ENCODE measurements at places on chromosomes 6 and 20. TPM values are rescaled to one million over a fixed set of nuclear protein-coding genes. Genes with fewer than 3 reads are reported as not detected.

The KIF16B gene
- total RNA-seq = 25.5 TPM

The CPNE5 gene
- 97.8 TPM for total RNA-seq

The OLIG3 gene
- not detected for total RNA-seq

The FNDC11 gene
- 121 TPM for total RNA-seq

The HNF4A gene
- 1.4 TPM for total RNA-seq

The SSTR4 gene
- total RNA-seq = not detected

The PGM3 gene
- total RNA-seq = 36.3 TPM

The CDK19 gene
- total RNA-seq = 31.5 TPM

The LY6G6F gene
- not detected for total RNA-seq

The UST gene
- total RNA-seq = 14.9 TPM

The DEFB124 gene
- total RNA-seq = not detected

The PEX6 gene
- 50.4 TPM for total RNA-seq

The OPRM1 gene
- 4.0 TPM for total RNA-seq

The FGD2 gene
- total RNA-seq = 7.0 TPM

The CD109 gene
- total RNA-seq = 5.4 TPM

- peak overlapping the region; percentile 13 for H3K27ac ChIP-seq
- no peaks in the 10 kb centered on the region for H3K36me3 ChIP-seq
- H3K4me1 ChIP-seq = peaks cover 6% of the 10 kb centered on the region
- no peak overlapping the region for H3K4me3 ChIP-seq
Observed at GRCh38 chr6:136511397-136511796, 38.8 kb downstream of the MAP7 start.

- H3K4me3 ChIP-seq = peak overlapping the region; percentile 81
- H3K27me3 ChIP-seq = no peaks in the 10 kb centered on the region
- no peak for DNase-seq
- H3K27ac ChIP-seq = peak overlapping the region; percentile 96
Observed at GRCh38 chr6:143679041-143679440, 1.3 kb downstream of the PHACTR2 start.

GRCh38 chr6:155041741-155042279 lies 46.7 kb downstream of the TIAM2 start:
- no peaks in the 10 kb centered on the region for H3K36me3 ChIP-seq
- H3K27ac ChIP-seq = no peak overlapping the region
- H3K4me1 ChIP-seq = no peaks in the 10 kb centered on the region
- peak; percentile 21 for DNase-seq
- H3K27me3 ChIP-seq = no peaks in the 10 kb centered on the region

- H3K27me3 ChIP-seq = no peaks in the 10 kb centered on the region
- H3K36me3 ChIP-seq = no peaks in the 10 kb centered on the region
- H3K4me3 ChIP-seq = peak overlapping the region; percentile 89
- peak; percentile 38 for DNase-seq
- peaks cover 34% of the 10 kb centered on the region for H3K4me1 ChIP-seq
Observed at GRCh38 chr20:36572701-36573102, 695 bp upstream of the TGIF2 start.

- no peak overlapping the region for H3K4me3 ChIP-seq
- no peaks in the 10 kb centered on the region for H3K4me1 ChIP-seq
- H3K27ac ChIP-seq = no peak overlapping the region
- DNase-seq = no peak
- H3K27me3 ChIP-seq = no peaks in the 10 kb centered on the region
Observed at GRCh38 chr6:166027761-166028160, 139.9 kb downstream of the TBXT start.

DNA sequence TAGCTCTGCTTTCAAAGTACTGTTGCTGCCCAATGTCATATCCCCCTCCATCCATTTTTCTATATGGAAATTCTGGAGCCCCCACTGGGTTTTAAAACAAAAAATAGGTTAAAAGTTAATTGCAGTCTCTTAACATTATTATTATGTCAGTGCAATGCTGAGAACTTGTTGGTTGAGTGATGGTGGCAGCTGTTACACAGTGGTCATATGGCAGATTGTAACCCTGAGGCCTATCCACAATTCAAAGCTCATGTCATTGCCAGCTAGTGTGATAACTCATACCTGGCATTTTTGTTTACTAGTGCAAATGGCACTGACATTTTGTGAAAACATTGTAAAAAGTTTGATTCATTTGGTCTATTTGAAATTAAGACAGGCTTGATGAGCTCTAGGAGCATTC lies 305.7 kb upstream of the FLRT3 start:
- H3K4me1 ChIP-seq = no peaks in the 10 kb centered on the region
- H3K27ac ChIP-seq = no peak overlapping the region
- no peaks in the 10 kb centered on the region for H3K36me3 ChIP-seq
- no peak for DNase-seq

GRCh38 chr6:134902074-134902861 lies 47.6 kb downstream of the ALDH8A1 start:
- peaks cover 4% of the 10 kb centered on the region for H3K4me1 ChIP-seq
- no peaks in the 10 kb centered on the region for H3K36me3 ChIP-seq
- DNase-seq = peak; percentile 27
- H3K27ac ChIP-seq = peak overlapping the region; percentile 68
- H3K4me3 ChIP-seq = no peak overlapping the region
- H3K27me3 ChIP-seq = no peaks in the 10 kb centered on the region

DNA sequence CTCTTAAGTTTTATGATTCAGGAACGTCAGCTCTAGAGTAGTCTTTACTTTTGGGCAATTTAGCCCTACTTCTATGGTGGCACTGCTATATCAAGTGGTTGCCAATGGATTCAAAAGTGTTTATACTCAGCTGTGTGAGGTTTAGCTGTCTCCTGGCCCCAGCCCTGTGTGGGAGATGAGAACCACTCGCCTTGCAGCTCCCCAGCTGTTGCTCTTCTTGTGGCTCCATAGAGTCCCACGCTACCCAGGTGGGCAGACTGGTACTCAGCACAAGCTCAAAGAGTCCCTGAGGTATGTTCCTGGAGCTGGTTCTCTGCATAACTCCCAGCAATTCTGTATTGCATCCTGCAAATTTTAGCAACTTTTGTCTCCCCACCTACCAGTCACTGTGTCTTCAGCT lies 59.6 kb downstream of the C6orf118 start:
- H3K27me3 ChIP-seq = no peaks in the 10 kb centered on the region
- no peak overlapping the region for H3K27ac ChIP-seq

GRCh38 chr6:20707870-20708269 lies 173.6 kb downstream of the CDKAL1 start:
- no peak overlapping the region for H3K4me3 ChIP-seq
- H3K27ac ChIP-seq = no peak overlapping the region
- no peak for DNase-seq
- H3K36me3 ChIP-seq = no peaks in the 10 kb centered on the region
- no peaks in the 10 kb centered on the region for H3K4me1 ChIP-seq
- no peaks in the 10 kb centered on the region for H3K27me3 ChIP-seq

- H3K27ac ChIP-seq = no peak overlapping the region
- peaks cover 26% of the 10 kb centered on the region for H3K4me1 ChIP-seq
- H3K36me3 ChIP-seq = no peaks in the 10 kb centered on the region
- no peak overlapping the region for H3K4me3 ChIP-seq
- no peak for DNase-seq
Observed at GRCh38 chr20:8434326-8434876, 302.3 kb downstream of the PLCB1 start.

DNA sequence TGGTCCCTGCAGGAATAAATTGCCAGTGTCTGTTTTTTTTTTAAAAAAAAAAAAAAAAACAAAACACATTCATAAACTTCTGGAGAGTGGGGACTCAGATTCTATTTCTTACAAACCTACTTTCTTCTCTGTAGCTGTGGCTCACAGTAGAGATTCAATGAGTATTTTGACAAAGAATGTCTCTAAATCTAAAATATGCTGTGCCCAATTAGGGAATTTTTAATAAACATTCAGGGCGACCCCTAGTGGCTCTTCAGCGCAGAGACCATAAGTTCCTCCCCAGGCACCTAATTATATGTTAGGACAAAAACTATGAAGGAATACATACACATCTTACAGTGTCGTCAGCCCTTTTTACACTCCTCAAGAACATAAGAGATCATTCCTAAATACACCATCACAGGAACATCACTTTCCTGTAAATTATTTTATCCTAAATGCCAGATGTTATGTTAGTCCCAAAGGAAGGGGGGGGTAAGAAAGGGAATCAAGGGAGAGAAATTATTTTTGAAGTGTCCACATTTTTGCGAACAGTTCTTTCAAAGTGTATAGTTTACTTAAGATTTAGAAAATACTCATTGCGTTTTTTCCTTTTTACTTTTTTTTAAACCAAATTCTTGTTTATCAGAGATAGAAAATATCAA lies 21.8 kb upstream of the NAA20 start:
- peaks cover 33% of the 10 kb centered on the region for H3K4me1 ChIP-seq
- no peak overlapping the region for H3K27ac ChIP-seq
- H3K27me3 ChIP-seq = no peaks in the 10 kb centered on the region
- no peaks in the 10 kb centered on the region for H3K36me3 ChIP-seq
- H3K4me3 ChIP-seq = no peak overlapping the region

DNA sequence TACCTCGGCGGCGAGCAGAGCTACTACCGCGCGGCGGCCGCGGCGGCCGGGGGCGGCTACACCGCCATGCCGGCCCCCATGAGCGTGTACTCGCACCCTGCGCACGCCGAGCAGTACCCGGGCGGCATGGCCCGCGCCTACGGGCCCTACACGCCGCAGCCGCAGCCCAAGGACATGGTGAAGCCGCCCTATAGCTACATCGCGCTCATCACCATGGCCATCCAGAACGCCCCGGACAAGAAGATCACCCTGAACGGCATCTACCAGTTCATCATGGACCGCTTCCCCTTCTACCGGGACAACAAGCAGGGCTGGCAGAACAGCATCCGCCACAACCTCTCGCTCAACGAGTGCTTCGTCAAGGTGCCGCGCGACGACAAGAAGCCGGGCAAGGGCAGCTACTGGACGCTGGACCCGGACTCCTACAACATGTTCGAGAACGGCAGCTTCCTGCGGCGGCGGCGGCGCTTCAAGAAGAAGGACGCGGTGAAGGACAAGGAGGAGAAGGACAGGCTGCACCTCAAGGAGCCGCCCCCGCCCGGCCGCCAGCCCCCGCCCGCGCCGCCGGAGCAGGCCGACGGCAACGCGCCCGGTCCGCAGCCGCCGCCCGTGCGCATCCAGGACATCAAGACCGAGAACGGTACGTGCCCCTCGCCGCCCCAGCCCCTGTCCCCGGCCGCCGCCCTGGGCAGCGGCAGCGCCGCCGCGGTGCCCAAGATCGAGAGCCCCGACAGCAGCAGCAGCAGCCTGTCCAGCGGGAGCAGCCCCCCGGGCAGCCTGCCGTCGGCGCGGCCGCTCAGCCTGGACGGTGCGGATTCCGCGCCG lies 994 bp downstream of the FOXC1 start:
- H3K4me3 ChIP-seq = peak overlapping the region; percentile 64
- H3K4me1 ChIP-seq = no peaks in the 10 kb centered on the region
- DNase-seq = no peak
- H3K27me3 ChIP-seq = no peaks in the 10 kb centered on the region

DNA sequence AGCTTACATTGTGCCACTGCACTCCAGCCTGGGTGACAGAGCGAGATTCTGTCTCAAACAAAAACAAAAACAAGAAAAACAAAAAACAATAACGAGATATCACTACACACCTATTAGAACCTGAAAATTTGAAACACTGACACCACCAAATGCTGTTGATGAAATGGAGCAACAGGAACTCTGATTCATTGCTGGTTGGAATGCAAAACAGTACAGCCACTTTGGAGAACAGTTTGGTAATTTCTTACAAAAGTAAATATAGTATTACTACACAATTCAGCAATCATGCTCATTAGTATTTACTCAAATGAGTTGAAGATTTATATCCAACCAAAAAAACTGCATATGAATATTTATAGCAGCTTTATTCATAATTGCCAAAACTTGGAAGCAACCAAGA lies 135.8 kb upstream of the AKIRIN2 start:
- no peak overlapping the region for H3K27ac ChIP-seq
- no peak for DNase-seq
- no peak overlapping the region for H3K4me3 ChIP-seq
- no peaks in the 10 kb centered on the region for H3K36me3 ChIP-seq
- H3K27me3 ChIP-seq = no peaks in the 10 kb centered on the region

GRCh38 chr20:16922834-16923233 lies 174.7 kb downstream of the OTOR start:
- H3K4me3 ChIP-seq = no peak overlapping the region
- no peaks in the 10 kb centered on the region for H3K4me1 ChIP-seq

- H3K4me1 ChIP-seq = no peaks in the 10 kb centered on the region
- no peaks in the 10 kb centered on the region for H3K27me3 ChIP-seq
- no peaks in the 10 kb centered on the region for H3K36me3 ChIP-seq
Observed at GRCh38 chr20:24590178-24590982, 121.0 kb downstream of the SYNDIG1 start.

DNA sequence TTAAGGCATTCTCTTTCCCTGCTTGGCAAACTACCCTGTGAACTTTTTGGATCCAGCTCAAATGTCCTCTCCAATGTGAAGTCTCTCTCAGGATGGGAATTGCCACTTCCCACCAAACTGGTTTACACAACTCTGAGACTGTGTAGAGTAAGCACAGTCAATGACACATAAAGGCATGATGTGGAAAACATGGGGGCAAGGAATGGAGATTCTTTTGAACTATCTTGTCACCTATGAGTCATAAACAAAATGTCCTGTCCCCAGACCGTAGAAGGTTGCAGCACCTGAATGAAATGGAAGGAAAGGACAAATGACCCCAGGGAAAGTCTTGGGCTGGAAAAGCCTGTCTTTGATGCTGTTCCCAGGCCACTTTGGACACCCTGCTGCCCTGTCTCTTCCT lies 11.0 kb upstream of the KIF13A start:
- no peak overlapping the region for H3K27ac ChIP-seq
- no peak for DNase-seq
- H3K4me3 ChIP-seq = no peak overlapping the region

GRCh38 chr6:93746892-93747291 lies 327.5 kb upstream of the EPHA7 start:
- no peak for DNase-seq
- no peaks in the 10 kb centered on the region for H3K27me3 ChIP-seq
- no peak overlapping the region for H3K4me3 ChIP-seq
- H3K4me1 ChIP-seq = no peaks in the 10 kb centered on the region
- no peaks in the 10 kb centered on the region for H3K36me3 ChIP-seq
- no peak overlapping the region for H3K27ac ChIP-seq

DNA sequence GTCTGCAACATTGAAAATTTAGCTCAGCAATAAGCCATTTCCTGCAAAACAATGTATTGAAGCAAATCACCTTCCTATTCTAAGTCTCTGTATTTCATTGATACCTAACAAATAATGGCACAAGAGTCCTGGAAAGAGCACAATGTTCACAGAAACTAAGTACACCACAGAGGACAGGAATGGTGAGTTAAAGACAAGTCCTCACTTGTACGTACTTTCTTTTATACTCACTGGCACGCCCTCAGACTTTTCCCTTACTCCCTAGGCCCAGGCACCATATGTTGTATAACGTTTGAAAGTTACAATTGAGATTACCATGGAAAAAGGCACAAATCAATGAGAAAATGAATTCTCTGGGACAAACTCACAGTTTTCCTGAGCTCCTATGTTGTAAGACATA lies 683.0 kb upstream of the MANEA start:
- no peaks in the 10 kb centered on the region for H3K27me3 ChIP-seq
- H3K4me1 ChIP-seq = no peaks in the 10 kb centered on the region
- no peak for DNase-seq

- no peak overlapping the region for H3K27ac ChIP-seq
- no peaks in the 10 kb centered on the region for H3K36me3 ChIP-seq
- H3K4me1 ChIP-seq = no peaks in the 10 kb centered on the region
- H3K4me3 ChIP-seq = no peak overlapping the region
- no peak for DNase-seq
- no peaks in the 10 kb centered on the region for H3K27me3 ChIP-seq
Observed at GRCh38 chr6:82322386-82322785, 41.2 kb upstream of the TPBG start.
